Retinal pigment epithelial cell (primary cell): ENCODE measurements at places on chromosomes 5 and 9.

- no peak for DNase-seq
These were observed 71.9 kb downstream of the ACTL7B start for GRCh38 chr9:108783731-108784495.

- DNase-seq = no peak
These were observed 50.3 kb downstream of the ANKH start for GRCh38 chr5:14821100-14821845.

DNA sequence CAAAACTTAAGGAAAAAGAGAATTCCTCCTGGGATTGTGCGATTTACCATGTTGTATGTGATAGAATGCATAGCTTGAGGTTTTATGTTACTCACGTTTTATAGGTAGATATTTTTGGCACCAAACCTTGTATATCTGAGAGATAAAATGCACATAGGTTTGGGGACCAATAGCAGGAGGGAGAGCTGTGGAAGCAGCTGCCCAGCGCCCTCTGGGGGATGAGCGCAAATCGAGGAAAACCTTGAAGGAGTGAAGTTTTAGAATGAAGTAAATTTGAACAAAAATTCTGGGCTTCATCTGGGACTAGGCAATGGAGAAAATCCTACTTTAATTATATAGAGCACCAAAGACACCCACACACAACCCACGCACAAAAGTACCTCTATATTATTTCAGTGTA is 197.0 kb downstream of the ADCY2 start:
- DNase-seq = no peak

GRCh38 chr9:114088571-114089170 is 10.4 kb downstream of the KIF12 start:
- no peak for DNase-seq

- DNase-seq = no peak
These were observed 115.1 kb downstream of the PALM2AKAP2 start for GRCh38 chr9:109894921-109895758.

- DNase-seq = no peak
These were observed 212.7 kb upstream of the PIK3R1 start for GRCh38 chr5:68002836-68003235.

- DNase-seq = no peak
These were observed 114.2 kb downstream of the GAPVD1 start for GRCh38 chr9:125375820-125376219.

- DNase-seq = no peak
These were observed 76.1 kb upstream of the ADAMTS2 start for GRCh38 chr5:179421144-179421901.

- no peak for DNase-seq
These were observed 616.3 kb upstream of the KLF4 start for GRCh38 chr9:108105885-108106284.

DNA sequence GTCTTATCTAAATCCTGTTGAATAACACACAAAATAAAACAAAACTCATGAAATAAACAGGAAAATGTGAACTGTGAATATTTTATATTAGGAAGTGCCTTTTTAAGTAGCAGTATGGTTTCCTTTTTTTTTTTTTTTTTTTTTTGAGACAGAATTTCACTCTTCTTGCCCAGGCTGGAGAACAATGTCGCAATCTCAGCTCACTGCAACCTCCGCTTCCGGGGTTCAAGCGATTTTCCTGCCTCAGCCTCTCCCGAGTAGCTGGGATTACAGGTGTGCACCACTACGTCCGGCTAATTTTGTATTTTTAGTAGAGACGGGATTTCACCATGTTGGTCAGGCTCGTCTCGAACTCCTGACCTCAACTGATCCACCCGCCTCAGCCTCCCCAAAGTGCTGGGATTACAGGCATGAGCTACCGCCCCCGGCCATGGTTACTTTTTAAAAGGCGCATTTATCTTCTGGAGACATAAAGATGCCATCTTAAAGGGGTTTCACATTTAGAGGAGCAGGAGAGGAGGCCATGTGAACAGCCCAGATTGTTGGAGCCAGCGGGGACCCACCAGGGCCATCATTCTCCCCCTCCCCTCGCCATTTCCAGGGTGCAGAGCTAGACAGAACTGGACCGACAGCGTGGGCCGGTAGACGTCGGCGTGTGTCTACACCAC is 64.1 kb downstream of the ROR2 start:
- DNase-seq = no peak

- DNase-seq = peak; percentile 56
These were observed 46.8 kb downstream of the FBN2 start for GRCh38 chr5:128491291-128491690.
